Effector memory CD8-positive, alpha-beta T cell (primary cell): ENCODE measurements at places on chromosomes 4 and X.

DNA sequence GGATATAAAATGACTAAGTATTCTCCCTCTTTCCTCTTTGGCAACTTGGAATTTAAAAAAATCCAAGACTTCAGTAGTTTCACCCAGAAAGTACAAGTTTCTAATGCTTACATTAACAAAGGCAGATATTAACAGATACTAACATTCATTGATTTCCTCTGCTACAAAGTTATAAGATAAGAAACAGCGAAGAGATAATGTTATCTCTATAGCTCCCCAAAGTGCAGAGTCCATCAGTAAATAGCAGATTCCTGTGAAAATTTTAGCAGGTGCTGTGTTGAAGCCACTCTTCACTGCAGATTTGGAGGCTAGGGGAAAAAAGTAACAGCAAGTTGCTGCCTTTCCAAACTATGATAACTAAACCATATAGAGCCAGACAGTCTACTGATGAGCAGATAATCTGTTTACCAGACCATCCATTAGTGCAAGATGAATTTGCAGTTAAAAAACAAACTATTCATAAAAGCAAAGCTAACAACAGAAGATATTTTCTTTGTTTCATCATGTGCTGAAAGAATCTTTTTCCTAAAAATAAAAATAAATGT is 3.3 kb upstream of the CAMK2D start:
- no peak for DNase-seq

DNA sequence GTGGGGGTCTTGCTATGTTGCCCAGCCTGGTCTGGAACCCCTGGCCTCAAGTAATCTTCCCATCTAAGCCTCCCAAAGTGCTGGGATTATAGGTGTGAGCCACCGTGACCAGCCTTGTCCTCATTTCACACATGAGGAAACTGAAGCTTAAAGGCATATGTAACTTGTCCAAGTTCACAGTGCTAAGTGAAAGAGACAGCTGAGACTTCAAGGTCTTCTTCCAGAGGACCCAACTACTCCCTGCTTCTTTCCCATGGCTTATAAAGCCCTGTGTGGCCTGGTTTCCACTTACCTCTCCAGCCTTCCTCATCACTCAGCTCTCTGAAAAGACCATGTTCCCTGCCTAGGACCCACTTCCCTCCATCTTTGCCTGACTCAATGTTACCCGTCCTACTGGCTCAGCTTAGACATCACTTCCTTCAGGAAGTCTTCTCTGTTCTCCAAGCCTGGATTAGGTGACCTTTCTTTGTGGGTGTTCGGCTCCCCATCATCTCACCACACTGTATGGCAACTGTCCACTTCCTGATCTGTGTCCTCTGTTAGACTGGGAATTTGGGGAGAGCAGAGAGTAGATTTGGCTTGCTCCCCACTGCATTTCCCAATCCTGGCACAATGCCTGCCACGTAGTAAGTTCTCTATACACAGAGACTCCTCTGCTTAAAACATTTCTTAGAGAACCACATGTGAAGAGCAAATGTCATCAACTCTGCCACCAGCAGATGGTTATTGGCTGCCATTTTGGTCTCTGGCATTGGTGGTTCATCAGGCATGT is 30.4 kb upstream of the LAMP2 start:
- DNase-seq: no peak

- DNase-seq: no peak
Observed at GRCh38 chr4:3290476-3290875, 2.3 kb upstream of the RGS12 start.

DNA sequence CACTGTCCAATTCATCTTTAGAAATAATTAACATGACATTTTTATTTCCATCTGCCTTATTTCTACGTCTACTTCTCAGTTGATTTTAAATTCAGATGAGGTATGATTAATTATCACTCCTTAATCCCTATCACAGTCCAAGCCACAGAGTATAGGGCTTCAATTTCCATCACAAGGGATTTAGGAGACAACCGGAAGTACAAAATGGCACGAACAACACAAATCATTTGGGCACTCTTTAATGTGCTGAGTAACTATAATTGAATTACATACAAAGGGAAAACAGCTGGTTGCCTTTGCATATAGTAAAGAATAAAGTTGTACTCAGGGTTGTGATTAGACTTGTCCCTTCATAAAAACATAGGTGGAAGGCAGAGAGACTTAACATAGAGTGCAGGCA is 290.4 kb upstream of the MAGEB16 start:
- no peak for DNase-seq

DNA sequence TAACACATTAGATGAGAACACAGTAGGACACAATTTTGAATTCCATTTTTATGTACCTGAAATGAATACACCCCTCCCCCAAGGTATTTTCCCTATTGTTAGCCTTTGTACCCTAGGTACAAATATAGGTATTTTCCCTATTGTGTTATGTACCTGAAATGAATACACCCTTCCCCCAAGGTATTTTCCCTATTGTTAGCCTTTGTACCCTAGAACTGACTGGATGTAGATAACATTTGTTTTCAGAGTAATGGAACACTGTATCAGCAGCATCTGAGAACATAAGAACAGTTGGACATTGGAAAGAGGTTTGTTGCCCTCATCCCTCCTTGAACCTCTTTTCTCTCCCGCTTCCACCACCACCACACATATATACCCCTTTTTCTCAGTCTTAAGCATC is 37.6 kb downstream of the YIPF6 start:
- no peak for DNase-seq

GRCh38 chr4:48275686-48276085 is 6.0 kb upstream of the TEC start:
- DNase-seq: no peak

GRCh38 chrX:43655151-43656004 is 721 bp upstream of the MAOA start:
- DNase-seq: peak; percentile 2

DNA sequence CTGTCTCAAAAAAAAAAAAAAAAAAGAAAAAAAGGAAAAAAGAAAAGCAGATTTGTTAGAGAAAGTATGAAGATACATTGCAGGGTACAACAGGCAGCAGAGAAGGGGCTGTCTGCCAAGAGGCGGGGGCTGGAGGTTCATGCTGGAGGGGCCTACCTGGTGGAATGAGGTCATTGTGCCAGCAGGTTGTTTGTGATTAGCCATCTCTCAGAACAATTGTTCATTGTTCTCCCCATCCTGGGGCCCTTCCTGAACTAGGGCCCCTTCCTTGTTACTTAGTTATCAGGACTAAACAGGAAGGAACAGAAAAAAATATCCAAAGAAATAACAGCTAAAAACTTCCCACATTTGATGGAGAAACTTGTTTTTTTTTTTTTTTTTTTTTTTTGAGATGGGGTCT is 14.0 kb upstream of the GPKOW start:
- DNase-seq: no peak

DNA sequence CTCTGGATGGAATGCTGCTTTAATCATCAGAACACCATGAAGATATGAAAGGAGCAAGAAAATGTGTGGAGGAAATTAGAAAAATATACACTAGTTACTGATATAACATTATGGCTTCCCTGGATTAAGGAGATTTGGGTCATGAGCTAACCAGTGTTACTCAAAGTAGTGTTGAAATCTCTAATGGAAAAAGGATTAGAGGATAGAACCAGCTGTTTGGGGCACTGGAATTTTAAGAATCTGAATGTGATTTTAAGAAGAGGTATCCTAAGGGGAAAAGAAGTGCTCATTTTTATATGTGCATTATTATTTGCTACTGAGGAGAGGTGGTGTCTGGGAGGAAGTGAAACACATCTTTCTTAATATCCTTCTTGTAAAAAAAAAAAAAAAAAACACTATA is 164.1 kb upstream of the PPARGC1A start:
- DNase-seq: no peak

- DNase-seq: no peak
Observed at GRCh38 chr4:86100539-86101215, 259.2 kb downstream of the MAPK10 start.

DNA sequence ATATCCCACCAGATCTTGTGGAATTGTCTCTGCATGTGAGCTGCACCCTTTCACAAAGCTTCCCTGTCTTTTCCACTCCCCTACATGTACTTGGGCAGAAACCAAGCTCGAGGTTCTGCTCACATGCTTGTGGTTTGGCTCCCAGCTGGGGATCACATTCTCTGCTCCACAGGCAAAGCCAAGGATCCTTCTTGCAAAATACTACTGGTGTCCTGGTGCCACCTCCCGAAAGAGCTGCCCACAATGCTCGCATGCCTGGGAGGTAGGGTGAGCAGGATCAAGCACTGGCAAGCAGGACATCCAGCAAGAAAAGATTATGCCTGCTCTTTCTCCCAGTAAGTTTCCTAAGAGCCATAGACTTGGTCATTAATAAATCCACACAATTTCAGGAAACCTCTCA is 45.1 kb upstream of the PPARGC1A start:
- no peak for DNase-seq

DNA sequence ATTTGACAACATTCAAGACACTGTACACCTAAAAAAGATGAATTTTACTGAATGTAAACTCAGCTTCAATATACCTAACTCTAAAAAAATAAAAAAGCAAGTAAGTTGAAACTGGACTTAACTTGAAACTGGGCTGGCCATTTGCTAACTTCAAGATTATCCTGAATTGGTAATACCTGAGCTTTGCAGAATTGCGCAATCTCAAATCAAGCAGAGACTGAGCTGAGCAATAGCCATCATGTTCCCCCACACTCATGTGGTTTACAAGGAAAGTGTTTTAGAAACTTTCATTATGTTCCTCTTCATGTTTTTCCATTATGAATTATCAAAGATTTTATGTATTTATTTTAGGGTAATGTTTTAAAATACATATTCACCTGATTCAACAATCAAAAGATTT is 38.7 kb downstream of the ANXA5 start:
- DNase-seq: no peak

GRCh38 chrX:107880054-107880610 is 54.5 kb downstream of the MID2 start:
- DNase-seq: no peak

GRCh38 chrX:9845578-9845952 is 59.3 kb downstream of the SHROOM2 start:
- no peak for DNase-seq

DNA sequence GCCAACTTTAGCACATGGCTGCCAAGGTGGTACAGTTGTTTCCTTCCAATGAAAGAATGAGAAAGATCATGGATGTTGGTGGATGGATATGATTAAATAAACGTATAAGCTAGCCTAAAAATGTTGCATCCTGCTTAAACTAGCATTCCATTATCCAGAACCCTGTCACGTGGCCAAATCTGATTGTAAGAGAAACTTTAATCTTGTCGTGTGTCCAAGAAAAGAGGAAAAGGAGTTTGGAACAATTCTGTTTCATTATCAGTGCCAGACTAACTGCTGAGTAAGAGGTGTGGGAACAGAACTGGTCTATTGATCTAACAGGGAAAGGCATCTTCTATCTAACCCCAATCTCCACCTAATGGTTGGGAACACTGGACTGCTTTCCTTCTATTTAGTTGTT is 325.2 kb upstream of the BMP3 start:
- DNase-seq: no peak

GRCh38 chr4:167196344-167197012 is 37.8 kb downstream of the SPOCK3 start:
- DNase-seq: no peak

- no peak for DNase-seq
Observed at GRCh38 chr4:84220990-84221389, 278.1 kb downstream of the NKX6-1 start.

DNA sequence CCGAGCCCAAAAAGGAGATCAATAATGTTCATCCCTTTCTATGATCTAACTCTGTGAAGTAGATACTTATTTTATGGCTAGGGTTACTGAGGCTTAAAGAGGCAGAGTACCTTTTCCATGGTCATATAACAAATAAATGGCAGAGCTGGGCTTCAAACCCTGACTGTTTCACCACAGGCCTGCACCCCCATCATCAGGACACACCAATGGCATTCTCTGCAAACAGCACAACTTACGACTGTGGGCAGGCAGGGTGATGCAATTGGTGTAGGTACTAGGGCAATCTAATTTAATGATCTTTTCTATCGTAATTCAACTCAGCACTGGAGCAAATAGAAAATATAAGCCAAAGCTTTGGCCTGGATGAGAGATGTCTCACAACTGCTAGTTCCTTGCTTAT is 118.8 kb upstream of the CBR4 start:
- DNase-seq: no peak

DNA sequence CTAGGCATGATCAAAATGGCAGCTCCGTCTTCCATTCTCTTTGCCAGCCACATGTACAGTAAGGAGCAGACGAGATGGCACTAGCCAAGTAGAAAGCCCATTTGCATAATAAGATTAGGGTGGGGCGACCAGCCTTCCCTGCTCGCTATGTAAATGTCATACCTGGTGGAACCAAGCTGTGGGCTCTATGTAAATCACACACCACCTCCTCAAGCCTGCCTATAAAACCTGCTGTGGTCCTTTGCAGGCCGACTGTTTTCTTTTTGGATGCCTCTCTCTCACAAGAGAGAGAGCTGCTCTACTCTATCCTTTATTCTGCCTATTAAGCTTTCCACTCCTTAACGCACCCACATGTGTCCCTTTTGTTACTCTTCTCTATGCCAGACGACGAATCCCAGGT is 1472.7 kb downstream of the ARAP2 start:
- DNase-seq: no peak

- no peak for DNase-seq
Observed at GRCh38 chr4:3702561-3703221, 63.5 kb upstream of the ADRA2C start.

DNA sequence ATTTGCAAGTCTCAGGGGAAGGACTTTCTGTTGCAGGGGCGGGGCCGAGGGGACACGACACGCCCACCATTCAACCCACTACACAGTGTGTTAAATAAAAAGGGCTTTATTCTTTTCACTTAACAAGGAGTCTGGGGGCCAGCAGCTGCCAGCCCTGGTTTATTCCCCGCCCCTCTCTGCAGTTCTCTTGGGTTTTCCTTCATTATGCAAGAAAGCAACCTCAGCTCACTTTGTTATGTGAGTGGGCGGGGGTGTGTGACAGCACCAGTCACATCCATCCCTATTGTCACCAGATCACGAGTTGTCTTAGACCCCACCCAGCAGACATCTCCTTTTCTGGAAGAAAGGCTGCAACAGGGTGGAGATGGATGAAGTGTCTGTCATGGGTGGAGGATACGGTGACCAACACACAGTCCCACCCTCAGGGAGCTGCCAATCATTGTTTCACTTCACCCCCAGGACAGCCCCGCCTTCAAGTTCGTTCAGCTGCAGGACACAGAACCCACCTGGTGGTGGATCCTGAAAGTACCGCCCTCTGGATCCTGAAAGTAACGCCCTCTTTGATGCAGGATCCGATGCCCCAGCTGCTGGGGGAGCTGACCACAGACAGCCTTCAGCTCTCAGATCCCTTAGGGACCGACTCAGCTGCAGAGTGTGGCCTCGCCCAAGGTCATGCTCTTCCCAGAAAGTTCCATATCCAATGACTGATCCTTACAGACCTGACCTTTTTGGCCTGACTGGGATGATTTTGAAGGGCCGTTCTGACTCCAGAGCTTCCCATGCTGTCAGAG is 79.6 kb downstream of the SMIM20 start:
- DNase-seq: no peak

GRCh38 chr4:67700116-67700737 is 728 bp downstream of the UBA6 start:
- DNase-seq: no peak

GRCh38 chrX:131791608-131792355 is 231.3 kb upstream of the STK26 start:
- DNase-seq: no peak

- no peak for DNase-seq
Observed at GRCh38 chrX:131709553-131709952, 165.7 kb downstream of the OR13H1 start.

GRCh38 chr4:113878668-113879067 is 100.8 kb downstream of the ARSJ start:
- DNase-seq: no peak

GRCh38 chr4:119268466-119268865 is 53.5 kb downstream of the FABP2 start:
- no peak for DNase-seq

- no peak for DNase-seq
Observed at GRCh38 chr4:113050837-113051236, 1.4 kb downstream of the ANK2 start.
